ENCODE measurements at places on chromosomes 12 and 14.

DNA sequence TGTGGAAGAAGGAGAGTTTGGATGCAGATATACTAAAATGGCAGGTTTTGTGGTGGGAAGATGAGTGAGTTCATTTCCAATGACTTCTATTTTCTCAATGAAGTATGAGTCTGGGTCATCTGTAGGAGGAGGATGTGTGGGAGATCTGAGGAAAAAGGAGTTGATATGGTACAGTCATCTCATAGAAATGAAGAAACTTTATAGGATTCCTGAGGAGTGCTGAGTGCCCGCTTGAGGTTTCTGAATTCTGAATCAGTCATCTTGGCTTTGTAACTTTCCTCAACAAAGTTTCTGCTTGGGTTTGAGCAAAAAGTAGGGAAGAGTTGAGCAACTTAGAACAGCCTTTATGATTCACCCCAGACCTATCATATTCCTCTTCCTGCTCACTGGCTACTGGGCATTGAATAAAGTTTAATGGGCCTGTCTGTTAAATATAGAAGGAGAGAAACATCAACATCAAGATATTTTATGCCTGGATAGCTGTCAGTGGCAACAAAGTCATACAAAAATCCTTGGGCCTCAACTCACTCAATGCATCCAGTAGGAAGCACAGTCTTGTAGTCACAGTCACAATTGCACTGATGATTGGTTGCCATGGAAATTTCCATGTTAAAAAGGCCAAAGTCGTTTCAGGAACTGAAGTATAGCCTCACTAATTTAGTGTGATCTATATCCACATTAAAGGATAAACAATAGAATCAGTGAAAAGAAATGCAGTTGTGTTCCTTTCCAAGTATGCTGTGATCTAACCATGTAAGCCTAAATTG lies 284.7 kb downstream of the DUSP6 start:
- no peak for DNase-seq

GRCh38 chr14:99136401-99136800 lies 135.6 kb downstream of the BCL11B start:
- DNase-seq: no peak

DNA sequence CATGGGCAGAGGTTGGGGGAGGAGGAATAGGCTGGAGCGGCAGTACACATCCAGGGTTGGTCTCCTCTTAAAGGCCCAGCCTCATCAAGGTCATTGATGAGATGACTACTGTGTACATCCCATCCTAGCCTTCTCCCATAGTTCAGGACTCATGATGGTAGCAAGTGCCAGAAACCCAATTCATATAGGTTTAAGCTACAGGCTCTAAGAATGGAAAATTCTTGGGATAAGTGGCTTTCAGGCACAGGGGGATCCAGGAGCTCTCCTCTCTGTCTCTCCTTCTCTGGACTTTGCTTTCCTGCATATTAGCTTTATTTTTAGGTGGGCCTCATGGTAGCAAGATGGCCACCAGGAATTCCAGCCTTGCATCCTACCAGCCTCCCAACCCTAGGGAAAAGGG lies 6.3 kb downstream of the SDSL start:
- no peak for DNase-seq

DNA sequence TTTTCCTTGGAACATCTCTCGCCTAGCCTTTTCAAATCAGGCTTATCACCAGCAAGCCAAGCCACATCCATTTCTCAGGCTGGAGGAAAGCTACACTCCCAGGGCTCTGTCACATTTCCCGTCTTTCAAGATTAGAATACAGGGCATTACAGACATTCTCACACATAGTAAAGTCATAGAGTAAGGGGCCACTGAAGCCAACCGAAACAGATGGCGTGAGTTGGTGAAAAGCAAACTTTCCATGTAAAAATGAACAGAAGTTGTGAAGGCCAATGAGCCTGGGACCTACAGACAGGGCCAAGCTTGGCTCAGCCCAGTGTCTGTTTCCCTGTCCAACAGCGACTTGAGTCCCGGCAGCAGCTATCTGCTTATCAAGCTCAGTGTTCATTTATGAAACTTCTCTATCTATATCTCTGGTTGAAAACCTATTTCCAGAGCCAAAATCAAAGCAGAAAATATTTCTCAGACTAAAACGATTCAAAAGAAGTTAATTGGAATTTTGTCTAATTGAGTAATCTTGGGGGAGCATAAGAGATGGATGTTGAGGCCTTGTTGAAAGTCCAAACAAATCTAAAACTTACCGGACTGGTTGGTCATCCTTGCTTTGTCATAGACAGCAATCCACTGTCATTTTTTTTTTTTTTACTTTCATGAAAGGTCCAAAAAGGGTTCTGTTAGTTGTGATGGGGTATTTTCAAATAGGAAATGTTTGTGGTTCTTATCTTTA lies 105.6 kb downstream of the DAAM1 start:
- DNase-seq: no peak

DNA sequence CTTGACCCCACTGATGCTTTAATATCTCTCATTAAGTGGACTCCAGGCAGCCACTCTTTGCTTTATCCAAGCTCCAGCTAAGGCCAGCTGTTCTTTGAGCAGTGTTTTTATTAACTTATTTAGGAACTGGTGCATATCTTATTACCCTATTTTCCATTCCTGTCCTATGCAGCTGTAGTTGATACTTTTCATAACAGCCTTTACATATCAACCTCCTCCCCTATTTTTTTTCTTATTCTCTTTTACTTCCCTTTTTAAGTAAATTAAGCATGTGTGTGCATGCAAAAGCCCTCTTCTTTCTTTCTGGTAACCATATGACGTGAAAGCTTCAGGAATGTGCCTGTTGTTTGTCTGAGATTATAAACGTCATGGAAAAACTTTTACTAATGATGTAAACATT lies 121.2 kb downstream of the PTPRQ start:
- DNase-seq: no peak

- DNase-seq: no peak
Measured at GRCh38 chr14:55546212-55546874, 33.7 kb upstream of the KTN1 start.

GRCh38 chr12:60805364-60805763 lies 1209.5 kb downstream of the SLC16A7 start:
- no peak for DNase-seq

DNA sequence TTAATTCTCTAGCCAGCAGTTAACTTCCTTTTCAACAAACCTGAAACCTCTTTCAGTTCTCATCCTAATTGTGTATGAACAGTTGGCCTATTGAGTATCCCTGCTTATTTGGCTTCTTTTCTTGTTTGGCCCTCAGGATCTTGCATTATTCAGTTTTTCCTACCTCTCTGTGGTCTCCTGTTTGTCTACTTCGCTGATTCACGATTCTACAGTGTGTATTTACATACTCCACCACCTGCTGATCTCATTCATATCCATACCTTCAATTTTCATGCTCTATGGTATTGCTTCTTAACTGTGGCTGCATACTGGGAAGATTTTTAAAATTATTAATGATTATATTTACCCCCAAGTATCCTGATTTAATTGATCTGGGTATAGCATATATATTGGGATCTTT lies 56.4 kb downstream of the RASSF9 start:
- peak; percentile 75 for DNase-seq
